ENCODE measurements at places on chromosomes 6 and 20.

- DNase-seq: no peak
Observed at GRCh38 chr6:142349215-142349823, 47.5 kb downstream of the ADGRG6 start.

DNA sequence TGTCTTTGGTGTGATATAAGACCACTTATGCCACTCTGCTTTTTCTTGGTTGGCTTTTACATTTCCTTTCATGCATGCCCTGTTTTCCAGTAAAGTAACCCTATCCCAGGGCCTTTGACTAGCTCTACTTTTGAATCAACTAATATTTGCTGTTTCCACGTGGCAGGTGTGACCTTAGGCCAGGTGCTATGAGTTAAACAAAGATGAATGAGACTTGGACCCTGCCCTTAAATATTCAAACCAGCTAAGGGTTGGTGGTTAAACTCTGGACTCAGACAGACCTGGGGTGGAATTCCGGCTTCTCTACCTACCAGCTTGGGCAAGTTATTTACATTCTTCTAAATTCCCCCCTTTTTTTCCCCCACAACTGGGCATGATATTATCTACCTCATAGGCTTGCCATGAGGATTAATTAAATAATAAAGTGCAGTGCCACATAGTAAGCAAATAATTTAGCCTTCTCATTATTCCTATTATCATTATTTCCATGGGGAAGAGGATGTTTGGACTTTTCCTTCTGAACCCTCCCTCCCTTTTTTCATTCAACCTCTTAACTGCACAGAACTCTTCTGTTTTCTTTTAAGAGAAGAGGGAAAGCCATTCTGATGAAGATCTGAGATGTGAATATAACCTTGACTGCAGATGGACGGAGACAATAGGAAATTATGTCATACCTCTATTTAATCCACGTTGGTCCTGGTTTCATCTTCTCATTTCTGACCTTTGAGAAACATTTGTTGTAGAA, 143.6 kb upstream of the TNFAIP3 start:
- DNase-seq: no peak

DNA sequence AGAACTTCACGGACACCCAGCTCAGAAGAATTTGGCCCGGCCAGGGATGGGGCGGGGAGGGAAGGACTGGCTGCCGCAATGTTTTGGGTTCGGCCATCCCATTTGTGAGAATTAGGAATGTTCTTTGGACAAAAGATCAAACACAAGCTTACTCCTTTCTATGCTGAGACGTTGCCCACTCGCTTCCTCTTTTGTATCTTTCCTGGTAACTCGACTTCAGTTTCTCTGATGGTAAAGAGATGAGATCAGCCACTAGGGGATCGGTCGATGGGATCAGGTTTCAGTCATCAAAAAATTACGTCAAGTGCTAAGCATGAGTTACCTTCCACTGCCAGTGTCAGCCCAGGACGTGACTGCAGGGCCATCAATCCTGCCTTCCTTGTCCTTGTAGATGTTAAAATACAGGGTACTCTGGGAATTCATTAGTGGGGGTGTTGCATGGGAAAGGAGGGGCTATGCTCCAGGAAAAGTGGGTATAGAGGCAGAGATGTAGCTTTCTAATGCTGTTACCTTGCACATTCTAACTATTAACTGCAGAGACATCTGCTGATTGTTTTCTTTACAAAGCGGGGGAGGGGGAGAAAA, 190.2 kb downstream of the TSHZ2 start:
- DNase-seq: peak; percentile 78

- no peak for DNase-seq
Observed at GRCh38 chr20:38997622-38998021, 35.5 kb downstream of the DHX35 start.

DNA sequence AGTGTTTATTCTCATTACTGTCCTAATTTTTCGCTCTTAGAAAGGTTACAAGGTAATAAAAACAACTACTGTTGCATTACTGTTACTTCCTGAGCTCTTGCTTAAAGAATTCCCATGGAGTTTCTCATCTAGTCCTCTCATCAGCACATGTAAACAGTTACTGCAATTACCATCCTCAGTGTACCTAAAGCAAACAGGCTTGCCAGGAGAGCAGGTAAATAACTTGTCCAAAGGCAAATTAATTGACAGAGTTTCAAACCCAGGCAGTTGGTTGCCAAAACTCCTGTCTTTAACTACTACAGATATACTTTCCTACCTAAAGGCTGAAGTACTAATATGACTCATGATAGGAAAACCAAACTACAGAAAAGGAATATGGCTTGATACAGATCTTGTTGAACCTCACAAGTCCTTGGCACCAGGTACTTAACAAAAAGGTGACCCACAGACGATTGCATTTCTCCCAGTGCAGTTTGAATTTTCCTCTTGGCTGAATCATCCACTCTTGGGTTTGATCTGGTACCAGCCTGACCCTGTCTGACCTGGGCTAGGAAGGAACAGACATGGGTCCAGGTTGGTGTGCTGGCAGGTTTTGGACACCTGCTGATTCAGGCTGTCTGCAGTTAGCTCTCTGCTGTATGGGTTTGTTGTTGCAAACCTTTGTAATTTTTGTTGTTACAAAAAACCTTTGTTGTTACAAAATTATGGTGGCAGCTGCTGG, 153.0 kb downstream of the CFAP61 start:
- no peak for DNase-seq

DNA sequence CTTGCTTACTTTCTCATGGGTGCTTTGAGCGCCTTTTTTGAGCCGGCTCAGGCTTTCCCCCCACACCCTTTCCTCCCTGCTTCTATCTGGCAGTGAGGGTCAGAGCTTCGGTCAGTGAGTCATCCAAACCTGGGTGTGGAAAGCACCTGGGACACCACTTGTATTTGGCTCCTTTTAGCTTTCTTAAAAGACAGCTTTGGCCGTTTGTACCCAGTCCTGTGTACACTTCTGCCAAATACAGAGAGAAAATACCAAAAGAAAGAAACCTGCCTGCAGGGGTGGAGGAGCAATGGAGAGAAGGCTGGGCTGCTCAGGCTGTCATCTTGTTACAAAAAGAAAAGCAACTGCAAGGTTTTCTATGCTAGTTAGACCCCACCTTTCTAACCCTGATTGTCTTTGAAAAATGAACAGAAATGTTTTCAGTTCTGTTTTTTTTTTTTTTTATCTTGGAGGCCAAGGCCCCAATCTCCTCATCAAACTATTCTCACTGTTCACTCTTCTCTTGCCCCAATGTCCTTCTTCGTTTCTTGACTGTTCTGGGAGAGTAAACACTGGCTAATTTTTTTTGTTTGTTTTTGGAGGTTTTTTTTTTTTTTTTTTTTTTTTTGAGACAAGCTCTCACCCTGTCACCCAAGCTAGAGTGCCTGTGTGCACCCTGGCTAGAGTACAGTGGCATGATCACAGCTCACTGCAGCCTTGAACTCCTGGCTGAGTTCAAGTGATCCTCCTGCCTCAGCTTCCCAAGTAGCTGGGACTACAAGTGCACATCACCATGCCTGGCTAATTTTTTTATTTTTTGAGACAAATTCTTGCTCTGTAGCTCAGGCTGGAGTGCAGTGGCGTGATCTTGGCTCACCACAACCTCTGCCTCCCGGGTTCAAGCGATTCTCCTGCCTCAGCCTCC, 76.4 kb downstream of the SSR1 start:
- no peak for DNase-seq

DNA sequence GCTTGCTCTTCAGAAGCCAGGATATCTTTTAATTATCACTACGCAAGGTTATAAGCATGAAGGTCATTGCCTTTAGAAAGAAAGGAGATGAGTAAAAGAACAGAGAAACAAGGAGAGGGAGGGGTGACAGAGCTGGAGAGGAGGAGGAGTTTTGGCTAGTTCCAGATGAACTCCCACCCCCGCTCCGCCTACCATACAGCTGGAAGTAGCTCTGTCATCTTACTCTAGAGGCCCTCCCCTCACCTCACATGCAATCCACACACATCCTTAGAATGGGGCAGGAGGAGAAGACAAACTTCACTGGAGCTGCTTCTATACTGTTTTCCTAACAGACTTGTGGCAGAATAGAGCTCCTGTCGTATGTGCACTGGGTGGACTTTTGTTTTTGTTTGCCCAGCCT, 144.7 kb downstream of the SCML4 start:
- no peak for DNase-seq

- DNase-seq: no peak
Observed at GRCh38 chr6:140208286-140208685, 833.8 kb upstream of the CITED2 start.

- DNase-seq: no peak
Observed at GRCh38 chr6:143747347-143747842, 69.6 kb downstream of the PHACTR2 start.

GRCh38 chr20:18039063-18039462, 18.7 kb downstream of the OVOL2 start:
- no peak for DNase-seq

DNA sequence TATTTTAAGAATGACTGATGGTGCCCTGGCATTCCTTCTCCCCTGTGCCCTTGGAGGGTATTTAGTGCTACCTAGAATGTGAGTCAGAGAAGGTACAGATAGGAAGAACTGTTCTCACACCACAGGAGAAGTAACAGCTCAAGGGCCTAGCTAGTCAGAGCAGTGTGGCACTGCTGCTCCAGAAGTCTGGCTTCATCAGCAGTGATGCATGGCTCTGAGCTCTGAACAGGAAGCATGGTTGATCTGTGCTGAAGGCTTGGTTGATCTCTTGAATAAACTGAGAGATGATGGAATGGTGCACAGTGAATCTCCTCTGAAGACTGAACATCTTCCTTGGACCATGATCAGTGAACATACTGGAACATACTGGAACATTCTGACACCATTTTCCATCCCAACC, 425.3 kb upstream of the SLC35B3 start:
- DNase-seq: no peak

GRCh38 chr20:50534567-50534966, 24.4 kb downstream of the PTPN1 start:
- DNase-seq: no peak

DNA sequence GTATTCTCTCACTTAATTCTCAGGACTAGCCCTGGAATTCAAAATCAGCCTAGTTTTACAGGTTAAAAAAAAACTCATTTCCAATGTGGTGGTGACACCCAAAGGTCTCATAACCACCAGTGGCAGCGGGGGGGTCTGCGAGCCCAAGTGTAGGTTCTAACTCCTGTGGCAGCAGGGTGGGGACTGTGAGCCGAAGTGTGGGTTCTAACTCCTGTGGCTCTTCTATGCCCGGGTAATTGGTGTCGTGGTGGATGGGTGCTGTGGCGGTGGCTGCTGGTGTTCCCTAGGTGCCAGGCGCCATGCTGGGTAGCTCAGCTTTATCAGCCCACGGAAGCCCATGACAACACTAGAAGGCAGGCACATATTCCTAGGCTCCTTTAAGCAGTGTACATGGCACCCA, 4.9 kb upstream of the ANKRD60 start:
- DNase-seq: no peak

GRCh38 chr6:116025405-116025804, 35.3 kb downstream of the FRK start:
- DNase-seq: no peak

DNA sequence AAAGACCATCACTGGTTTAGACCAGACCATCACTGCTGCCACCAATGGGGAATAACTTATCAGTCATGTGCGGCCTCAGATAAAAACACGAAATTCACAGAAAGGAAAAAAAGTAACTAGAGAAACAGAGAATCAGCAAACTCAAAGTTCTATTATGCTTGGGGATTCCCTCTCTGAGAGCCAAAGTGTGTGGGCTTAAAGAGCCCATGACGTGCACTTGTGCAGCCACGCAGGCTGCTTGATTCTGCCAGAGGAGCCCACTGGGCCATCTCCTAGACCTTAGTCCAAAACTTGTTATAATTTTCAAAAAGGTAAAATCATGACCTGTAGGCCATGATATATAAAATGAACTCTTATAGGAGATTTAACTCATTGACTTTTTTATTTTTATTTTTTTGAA, 15.2 kb downstream of the RAB44 start:
- no peak for DNase-seq

DNA sequence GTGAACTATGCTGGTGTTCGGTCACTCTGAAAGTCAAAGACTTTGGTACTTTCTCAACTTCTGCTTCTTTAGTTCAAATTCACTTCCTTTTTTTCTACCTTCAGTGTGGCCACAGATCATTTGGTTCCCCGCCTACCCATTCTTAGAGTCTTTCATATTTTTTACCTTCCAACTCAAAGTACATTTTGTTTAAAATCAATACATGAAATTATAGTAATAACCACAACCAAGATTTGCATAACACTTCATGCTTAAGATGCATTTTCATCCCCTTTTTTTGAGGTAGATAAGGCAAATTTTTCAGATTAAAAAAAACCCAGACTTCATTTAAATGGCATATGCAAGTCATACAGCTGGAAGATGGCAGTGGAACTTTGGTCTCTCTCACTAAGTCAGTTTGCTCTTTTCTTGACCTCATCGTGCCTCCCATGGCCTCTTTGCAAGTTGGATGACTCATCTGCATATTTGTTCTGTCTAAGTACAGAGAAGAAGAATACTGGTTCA, 11.9 kb upstream of the CNR1 start:
- DNase-seq: no peak

DNA sequence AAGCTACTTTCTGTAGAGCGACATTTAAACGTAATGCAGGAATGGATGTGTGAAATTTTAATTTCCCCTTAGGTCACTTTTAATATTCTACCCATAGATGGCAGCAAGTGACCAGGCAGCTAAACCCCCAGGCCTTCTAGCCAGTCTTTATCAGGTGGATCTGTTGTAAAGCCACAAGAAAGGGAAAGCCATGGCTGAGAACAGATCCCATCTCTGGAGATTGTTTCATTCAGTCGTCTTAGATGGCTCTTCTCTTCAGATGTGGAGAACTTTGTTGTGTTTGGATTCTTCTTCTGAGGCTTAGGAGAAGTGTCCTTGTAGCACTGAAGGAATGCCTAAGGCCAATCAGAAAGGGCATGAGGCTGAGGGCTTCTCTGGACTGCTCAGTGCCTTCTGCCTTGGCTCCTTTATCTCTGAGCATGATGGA, 15.8 kb upstream of the RNF182 start:
- peak; percentile 70 for DNase-seq

DNA sequence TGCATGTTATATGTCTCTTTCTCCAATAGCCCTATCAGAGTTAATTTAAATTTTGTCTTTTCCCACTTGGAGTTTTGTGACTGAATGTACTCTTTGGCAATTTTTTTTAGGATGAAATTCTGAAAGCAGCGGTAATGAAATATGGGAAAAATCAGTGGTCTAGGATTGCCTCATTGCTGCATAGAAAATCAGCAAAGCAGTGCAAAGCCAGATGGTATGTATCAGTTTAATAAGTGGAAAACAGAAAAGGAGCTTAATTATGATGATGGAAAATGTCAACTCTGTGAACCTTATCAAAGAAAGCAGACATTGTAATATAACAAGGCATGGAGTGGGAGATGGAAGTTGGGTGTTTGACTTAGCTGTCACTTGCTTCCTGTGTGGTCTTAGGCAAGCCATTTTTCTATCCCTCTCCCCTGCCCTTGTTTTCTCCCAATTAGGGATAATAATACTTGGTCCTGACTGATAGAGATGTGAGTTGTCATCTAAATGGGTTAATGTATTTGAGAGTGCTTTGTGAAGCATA, 2.7 kb downstream of the CDC5L start:
- DNase-seq: no peak

- DNase-seq: no peak
Observed at GRCh38 chr6:16352258-16352635, 113.9 kb downstream of the GMPR start.
